ENCODE measurements at places on chromosomes 16 and 17.

DNA sequence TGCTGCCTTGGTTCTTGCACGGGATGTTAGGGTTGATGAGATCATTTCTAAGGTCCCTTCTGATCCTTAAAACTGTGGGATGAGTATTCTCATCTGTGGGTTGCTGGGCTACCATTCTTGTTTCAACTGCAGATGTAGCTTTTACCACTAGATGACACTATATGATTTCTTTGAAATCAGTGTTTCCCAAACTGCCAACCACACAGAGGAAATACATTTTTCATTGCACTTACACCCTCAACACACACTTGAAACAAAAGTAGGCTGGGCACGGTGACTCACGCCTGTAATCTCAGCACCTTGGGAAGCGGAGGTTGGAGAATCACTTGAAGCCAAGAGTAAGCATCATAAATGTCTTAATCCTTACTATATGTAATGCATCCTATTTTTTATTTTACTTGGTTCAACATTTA is 15.3 kb downstream of the LCMT1 start:
- no peak for DNase-seq

- DNase-seq: no peak
Observed at GRCh38 chr17:12979826-12980500, 37.9 kb downstream of the ELAC2 start.

DNA sequence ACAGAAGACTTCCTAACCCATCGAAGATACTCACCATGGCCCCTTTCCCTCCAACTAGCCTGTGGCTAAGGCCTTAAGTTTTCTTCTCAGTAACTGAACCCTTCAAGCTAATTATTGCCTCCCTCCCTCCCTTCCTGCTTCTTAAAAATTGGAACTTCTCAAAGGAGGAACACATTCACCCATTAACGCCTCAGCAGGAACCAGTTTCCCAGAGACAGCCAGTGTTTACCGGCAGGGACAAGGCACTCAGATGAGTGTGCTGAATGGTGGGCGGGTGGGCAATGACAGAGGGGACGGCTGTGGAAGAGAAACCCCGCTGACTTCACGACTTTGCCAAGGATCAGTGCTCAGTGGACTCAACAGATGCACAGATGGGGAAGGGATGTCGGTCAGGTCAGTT is 20.3 kb downstream of the PITPNA start:
- DNase-seq: no peak

DNA sequence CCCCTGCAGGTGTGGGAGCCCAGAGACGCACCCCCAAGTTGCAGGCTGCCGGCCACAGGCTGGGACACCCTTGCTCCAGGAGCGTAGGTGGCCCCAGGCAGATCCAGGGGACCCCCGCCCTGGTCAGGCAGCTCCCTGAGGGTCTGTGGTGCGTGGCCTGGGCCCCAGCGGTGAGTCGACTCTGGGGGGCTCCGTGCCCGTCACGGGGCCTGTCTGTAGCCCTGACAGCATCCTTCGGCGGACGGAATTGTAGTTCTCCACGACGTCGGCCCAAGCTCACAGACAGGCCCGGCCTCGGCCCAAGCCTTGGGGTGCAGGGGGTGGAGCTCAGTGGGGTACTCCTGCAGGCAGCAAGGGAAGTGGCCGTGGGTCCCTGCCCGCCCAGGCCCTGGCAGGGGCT is 82.9 kb downstream of the LMF1 start:
- DNase-seq: no peak

- peak; percentile 58 for DNase-seq
Observed at GRCh38 chr16:67948015-67948414, 4.1 kb upstream of the LCAT start.

DNA sequence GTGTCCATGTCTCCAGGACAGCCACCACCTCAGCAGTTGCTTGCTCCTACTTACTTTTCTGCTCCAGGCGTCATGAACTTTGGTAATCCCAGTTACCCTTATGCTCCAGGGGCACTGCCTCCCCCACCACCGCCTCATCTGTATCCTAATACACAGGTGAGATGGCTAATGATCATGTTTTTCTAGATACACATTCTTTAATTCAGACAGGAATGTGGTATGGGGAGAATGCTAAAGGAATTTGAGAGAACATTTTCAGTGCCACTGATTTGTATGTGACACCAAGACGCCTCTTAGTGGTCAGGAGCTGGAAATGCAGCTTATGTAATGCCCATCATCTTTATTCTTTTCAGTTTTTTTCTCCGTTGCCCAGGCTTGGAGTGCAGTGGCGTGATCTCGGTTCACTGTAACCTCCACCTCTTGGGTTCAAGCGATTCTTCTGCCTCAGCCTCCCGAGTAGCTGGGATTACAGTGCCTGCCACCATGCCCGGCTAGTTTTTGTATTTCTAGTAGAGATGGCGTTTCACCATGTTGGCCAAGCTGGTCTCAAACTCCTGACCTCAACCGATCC is 8.9 kb upstream of the RAPGEFL1 start:
- DNase-seq: peak; percentile 75

DNA sequence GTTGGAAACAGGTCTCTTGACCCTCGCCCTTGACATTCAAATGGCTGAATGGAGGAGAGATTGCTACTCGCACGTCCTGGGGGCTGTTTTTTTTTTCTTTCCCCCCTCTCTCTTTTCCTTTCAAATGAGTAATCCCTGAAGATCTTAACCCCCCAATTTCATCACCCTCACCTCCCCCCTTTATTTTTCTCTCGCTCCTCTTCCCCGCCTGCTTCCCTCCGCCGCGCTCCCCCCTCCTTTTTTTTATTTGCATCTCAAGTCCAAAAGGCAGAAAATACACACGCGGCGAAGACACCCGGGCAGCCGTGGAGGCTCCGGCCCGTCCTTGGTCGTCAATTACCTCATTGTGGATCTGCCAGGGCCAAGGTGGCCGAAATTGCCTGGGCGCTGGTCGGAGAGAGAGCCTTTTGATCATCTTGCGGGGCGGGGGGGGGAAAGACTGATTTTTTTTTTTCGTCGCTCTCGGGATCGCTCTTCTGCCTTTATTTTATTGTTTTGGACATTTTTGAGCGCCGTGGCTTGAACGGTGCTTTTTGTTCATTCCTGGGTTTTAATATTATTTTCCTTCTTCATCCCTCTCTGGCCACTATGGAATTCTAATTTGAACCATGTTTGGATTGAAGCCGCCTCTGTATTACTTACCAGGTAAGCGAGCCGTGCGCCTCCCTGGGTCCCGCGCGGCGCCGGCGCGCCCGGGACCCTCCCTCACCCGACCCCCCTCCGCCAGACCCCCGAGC is 57.2 kb upstream of the GSE1 start:
- DNase-seq: peak; percentile 56

GRCh38 chr17:17934806-17935205 is 37.4 kb downstream of the TOM1L2 start:
- no peak for DNase-seq

DNA sequence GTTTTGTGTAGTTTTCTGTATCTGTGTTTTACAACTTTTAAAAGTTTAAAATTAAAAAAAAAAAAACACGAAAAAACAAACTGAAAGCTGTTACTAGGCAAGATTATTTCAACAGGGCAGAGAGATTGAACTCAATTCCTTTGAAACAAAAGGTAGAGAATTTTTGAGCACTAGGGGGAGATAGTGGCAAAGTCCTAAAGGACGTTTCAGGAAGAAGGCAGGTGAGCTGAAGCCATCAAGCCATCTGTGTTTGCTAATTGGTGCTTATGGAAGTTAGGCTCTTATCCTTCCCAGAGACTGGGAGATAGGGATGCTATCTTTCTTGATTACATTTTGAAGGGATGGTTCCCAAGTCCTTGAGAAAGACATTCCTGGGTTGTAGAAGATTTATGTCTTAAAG is 70.6 kb upstream of the CLEC3A start:
- peak; percentile 42 for DNase-seq

GRCh38 chr17:79322211-79323123 is 247.8 kb downstream of the ENGASE start:
- DNase-seq: no peak

GRCh38 chr17:65487161-65487560 is 74.3 kb downstream of the AXIN2 start:
- DNase-seq: no peak
